ENCODE measurements at places on chromosomes 4 and X. TPM values are rescaled to one million over a fixed set of nuclear protein-coding genes. Genes with fewer than 3 reads are reported as not detected.

The PPP2R2C gene
- 59.5 TPM for total RNA-seq

The CHIC2 gene
- 22.9 TPM for total RNA-seq

The TEX13C gene
- not detected for total RNA-seq

The POF1B gene
- under 0.01 TPM for total RNA-seq

The FRAS1 gene
- total RNA-seq = 11.3 TPM

The DIAPH2 gene
- 9.3 TPM for total RNA-seq

The PHKA2 gene
- total RNA-seq = 16.2 TPM

The FBXW7 gene
- 267 TPM for total RNA-seq

The CLGN gene
- 4.2 TPM for total RNA-seq

The PALLD gene
- 31.7 TPM for total RNA-seq

The RAB40A gene
- total RNA-seq = 1.2 TPM

The TCP11X2 gene
- not detected for total RNA-seq
